ENCODE measurements at places on chromosomes 3 and 15.

DNA sequence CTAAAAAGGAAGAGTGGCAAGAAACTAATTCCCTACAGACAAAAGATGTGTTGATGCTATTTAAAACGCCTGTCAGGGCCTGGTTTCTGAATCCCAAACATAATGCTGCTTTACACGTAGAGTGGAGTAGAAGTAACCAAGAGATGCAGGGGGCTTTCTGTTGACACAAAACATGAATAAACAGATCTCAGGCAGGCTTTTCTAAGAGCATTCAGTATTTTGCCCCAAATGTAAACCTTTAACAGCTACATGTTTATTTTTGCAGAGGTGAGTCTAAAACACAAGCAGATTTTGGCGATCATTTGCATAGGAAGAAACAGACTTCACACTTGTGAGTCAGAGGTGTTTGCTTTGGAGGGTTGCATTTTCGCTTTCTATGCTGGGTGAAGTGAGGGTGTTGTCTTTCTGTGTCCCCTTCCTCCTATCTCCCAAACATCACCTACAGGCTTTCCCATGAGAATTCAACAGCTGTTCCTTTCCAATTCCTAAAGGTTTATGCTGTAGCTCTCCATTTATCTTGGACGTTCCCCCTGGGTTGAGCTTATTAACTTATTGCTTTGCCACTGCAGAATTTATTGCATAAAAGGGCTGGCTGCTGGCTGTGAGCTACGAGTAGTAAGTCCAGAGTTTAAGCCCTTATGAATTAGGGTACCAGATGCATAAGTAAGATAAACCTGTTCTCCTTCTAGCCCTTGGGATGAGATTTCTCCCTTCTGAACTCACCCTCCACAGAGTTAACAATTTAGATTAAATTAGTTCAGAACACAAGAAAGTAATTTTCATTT, 156.7 kb downstream of the DIPK2A start:
- DNase-seq: peak; percentile 59

DNA sequence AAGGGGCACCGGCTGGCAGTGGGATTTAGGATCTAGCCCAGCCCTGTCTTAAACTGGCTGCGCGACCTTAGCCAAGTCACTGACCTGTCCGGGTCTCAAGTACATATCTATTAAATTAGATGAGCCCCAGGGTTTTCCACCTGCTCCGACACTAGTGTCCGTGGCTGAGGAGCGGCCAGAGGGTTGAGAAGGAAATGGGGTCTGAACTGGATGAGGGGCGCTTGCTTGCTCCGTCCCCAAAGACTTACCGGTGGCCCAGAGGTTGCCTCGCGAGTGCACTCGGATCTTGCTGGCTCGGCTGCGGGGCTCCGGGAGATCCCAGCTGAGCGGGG, 285 bp downstream of the NMB start:
- DNase-seq: no peak

- DNase-seq: peak; percentile 13
Measured at GRCh38 chr15:62935300-62936081, 107.1 kb upstream of the TPM1 start.

DNA sequence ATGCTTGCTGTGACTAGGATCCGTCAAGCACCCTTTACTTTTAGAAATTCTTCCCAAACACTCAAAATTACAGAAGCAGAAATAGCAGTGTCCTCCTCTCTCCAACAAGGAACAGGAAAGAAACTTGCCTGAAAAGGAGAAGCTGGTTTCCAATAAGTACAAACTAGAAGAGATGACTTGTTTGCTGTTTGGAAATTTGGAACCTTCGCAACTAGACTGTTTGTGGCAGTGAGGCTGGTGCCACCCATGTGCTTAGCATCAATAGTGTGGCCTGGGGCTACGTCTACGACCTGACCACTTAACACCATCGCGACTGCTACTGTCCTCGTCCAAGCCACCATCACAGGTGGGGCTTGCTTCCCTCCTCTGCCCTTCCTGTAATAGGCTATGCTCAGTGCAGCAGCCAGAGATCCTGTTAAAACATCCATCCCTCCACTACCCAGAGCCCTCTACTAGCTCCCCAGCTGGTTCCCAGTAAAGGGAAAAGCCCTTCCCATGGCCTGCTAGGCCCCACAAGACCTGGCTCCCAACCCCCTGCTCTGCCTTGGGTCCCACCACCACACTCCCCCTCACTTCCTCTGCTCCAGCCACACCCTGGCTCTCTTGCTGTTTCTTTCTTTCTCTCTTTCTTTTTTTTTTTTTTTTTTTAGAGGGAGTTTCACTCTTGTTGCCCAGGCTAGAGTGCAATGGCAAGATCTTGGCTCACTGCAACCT, 52.6 kb upstream of the CCR2 start:
- DNase-seq: no peak

DNA sequence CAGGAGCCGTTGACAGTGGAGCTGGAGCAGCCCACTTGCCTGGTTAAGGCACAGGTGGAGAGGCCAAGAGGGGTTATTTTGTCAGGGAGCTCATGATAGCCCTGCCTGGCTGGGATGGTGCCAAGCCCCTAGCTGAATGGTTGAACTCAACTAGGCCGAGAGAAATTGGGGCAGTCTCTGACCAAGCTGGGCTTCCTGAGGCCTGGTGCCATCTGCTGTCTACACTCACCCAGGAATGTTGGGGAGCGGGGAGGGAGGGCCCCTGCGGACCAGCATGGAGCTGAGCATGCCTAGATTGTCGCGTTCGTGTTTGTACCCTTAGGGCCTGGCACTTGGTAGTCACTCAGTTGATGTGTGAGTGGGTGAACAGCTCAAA, 1.2 kb downstream of the BRPF1 start:
- DNase-seq: no peak

GRCh38 chr3:169551646-169552045, 111.9 kb downstream of the MECOM start:
- DNase-seq: no peak

GRCh38 chr15:91537856-91538255, 315.7 kb upstream of the SLCO3A1 start:
- DNase-seq: no peak

DNA sequence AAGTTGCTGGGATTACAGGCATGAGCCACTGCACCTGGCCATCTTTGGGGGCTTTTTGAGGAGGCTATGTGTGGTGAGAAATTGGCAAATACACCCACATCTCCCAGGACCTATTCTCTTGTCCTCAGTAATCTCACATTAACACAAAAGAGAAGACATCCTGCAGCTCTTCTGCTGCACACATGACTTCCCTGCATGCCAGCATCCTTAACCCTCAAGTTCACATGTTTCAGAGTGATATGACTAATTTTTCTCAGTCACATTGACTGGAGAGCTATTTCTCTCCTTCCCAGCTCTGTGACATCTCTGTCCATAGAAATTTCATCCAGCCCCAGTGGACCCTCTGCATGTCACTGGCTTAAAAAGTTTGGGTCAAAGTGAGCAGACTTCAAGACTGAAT, 1.9 kb upstream of the SKIC8 start:
- no peak for DNase-seq

GRCh38 chr3:5245927-5246326, 58.4 kb downstream of the EDEM1 start:
- DNase-seq: no peak

DNA sequence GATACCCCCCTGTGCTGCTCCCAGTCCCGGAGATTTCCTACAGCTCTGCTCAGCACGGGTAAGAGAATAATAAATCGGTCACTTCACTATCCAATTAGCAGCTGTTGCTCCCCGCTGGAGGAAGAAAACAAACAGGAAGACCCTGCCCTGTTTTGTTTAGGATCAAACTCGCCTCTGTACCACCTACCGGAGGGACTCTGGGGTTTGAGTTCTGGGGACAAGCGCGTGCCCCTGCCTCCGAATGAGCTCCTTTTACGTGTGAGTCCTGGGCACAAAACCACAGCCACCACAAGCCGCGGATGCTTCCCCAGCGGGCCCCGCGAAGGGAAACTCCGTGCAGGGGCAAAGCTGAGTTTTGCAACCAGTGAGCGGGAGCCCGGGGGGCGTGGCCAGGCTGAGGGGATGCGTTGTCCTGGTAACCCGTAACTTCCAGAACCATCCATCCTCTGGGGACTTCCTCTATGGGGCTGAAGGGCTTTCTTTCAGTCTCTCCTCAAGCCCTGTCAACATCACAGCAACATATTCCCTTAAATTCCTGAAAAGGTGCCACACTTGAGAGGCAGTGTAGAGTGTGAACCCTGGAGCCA, 315.7 kb upstream of the PROK2 start:
- DNase-seq: peak; percentile 8

DNA sequence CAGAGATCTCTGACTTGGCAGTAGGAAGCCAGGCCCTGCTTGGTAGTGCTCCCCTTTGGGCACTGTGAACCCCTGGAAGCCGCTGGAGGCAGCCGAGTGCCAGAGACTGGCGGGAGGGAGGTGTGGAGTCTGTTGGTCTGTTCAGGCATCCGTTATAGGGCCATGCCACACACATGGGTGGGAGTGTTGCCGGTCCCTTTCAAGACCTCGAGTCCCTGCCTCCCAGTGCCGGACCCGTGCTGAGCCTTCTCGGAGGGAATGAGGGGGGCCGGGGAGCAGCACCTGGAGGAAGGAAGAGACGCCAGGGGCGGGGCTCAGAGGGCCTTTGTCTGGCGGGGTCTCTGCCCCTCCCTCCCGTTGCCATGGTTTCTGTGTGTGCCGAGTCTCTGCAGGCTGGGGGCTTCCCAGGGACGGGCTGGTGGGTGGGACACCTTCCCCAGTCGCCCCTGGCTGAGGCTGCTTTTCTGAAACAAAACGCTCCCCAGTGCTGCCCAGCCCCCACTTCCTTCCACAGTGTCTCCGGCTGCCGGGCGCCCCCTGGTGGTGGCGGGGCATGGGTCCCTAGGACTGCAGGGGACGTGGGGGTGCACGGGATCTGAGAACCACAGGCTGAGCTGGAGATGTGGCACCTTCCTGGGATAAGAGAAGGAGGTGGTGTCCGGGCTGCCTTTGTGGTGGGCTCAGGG, 10.0 kb downstream of the GNAI2 start:
- peak; percentile 61 for DNase-seq

DNA sequence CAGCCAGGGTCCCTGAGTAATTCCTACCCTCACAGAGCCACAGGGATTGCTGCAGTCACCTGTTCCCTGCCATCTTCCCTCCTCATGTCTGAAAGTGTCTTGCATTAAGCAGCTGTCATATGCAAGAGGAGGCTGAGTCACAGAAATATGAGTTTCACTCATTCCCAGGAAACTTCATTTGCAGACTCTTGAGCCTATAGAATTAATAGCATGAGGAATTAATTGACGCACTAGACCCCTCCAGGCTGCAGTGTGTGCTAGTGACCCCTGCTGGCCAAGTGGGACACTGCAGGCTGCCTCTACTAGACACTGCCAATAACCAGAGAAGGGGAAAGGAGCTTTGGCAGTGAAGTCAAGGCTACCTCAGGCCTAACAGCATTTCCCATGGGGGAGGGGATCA, 50.6 kb upstream of the SLC6A1 start:
- DNase-seq: no peak

DNA sequence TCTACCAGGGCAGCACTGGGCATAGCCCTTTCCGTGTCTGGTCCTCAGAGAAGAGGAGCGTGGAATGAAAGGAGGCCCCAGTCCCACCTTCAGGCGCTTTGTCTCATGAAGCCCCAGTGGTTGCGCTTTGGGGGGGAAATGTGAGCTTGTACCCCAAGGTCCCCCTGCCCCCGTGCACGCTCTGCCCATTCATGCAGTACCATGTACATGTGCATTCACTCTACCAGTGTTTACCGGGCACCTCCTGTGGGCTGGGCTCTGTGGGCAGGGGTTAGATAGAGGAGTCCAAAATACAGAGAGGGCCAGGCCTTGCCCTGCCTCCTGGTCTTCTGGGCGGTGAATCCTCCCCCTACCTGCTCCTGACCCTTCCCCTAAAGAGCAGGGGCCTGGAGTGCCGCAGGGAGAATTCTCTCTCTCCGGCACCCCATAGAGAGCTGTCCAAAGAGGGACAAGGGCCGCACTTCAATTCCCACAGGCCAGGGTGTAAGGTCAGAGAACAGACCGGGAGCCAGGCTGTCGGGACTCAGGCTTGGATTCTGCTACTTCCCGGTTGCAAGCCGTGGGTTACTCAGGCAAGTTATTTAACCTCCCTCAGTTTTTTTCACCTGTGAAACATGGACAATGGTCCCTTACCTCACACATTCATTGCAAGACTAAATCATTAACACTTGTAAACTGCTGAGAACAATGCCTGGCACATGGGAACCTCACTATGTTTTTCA, 153.4 kb downstream of the MEGF11 start:
- DNase-seq: no peak

DNA sequence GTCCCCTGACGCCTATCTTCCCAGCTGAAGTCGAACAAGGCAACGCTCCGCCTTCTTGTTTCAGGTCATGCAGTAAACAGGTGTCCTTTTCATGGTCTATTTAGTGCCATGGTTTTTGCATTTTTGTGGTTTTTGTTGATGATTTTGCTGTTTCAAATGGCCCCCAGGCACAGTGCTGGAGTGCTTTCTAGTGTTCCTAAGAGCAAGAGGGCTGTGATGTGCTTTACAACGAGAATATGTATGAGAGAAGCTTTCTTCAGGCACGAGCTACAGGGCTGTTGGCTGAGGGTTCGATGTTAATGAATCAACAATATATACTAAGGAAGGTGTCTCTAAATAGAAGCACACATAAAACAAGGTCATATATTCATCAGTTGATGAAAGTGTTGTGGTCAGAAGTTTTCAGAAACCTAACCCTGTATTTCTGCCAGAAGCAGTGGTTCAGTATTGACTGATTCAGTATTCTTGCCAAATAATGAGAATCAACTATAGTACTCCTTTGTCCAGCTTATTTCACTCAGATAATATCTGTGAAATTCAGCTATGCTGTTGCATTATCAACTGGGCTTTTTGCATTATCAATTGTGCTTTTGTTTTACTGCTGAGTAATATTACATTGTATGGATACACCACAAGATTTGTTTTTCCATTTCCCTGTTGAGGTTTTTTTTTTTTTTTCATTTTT, 18.5 kb downstream of the LIMD1 start:
- peak; percentile 96 for DNase-seq

- no peak for DNase-seq
Measured at GRCh38 chr3:31114929-31115283, 220.4 kb upstream of the GADL1 start.

GRCh38 chr3:112776836-112777235, 69.8 kb downstream of the CD200R1L start:
- no peak for DNase-seq

DNA sequence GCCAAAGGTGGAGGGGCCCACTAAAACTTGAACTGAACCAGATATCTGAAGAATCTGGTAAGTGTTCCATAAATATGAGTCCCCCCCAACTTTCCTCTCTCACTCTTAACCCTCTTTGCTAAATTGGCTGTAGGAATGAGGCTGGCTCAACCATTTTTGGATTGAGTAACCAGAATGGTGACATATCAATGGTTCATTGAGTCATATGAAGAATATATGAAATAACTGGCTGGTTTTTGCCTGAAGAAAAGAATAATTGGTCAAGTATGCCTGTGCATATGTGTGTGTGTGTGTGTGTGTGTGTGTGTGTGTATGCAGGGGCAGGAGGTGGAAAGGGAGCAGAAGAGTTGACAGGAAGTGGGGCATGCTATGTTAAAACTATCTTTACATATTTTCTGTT, 472.9 kb upstream of the THBS1 start:
- DNase-seq: no peak

GRCh38 chr3:150090877-150091276, 120.2 kb upstream of the PFN2 start:
- DNase-seq: no peak

DNA sequence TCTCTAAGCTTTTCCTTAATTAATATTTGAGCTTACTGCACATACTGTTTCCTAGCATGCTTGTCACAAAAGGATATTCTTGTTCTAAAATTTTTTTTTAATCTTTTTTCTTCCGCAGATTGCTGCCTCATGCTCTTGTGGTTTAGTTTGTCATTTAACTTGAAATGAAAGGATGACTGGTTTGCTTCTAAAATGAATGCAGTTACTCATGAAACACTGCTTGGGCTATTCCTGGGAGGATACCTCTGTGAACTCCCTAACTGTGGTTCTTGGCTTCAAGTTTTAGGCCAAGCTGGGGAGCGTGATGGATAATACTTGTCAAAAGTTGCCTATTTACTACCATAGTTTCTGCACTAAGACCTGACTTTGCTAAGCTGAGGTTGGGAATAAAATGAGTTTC, 64.0 kb downstream of the USP13 start:
- no peak for DNase-seq

Measured in NCI-H526 (cell line).